Right forelimb (tissue), 1 donor: ENCODE measurements at places on chromosomes 6 and 20.

DNA sequence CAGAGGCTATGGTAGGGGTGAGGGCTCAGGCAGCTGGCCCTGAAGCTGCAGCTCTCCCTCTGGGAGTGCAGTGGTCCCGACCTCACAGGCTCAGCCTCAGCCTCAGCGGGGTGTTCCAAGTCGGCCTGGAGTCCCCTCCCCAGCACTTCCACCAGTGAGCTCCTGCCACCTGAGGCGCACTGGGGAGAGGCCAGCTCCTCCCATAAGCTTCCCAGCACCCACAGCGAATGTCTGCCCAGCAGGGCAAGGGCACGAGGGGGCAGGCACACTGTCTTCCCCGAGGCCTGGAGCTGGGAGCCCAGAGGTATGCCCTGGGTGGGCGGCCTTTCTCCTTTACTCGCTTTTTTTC lies 53.2 kb upstream of the SLCO4A1 start:
- DNase-seq = no peak

DNA sequence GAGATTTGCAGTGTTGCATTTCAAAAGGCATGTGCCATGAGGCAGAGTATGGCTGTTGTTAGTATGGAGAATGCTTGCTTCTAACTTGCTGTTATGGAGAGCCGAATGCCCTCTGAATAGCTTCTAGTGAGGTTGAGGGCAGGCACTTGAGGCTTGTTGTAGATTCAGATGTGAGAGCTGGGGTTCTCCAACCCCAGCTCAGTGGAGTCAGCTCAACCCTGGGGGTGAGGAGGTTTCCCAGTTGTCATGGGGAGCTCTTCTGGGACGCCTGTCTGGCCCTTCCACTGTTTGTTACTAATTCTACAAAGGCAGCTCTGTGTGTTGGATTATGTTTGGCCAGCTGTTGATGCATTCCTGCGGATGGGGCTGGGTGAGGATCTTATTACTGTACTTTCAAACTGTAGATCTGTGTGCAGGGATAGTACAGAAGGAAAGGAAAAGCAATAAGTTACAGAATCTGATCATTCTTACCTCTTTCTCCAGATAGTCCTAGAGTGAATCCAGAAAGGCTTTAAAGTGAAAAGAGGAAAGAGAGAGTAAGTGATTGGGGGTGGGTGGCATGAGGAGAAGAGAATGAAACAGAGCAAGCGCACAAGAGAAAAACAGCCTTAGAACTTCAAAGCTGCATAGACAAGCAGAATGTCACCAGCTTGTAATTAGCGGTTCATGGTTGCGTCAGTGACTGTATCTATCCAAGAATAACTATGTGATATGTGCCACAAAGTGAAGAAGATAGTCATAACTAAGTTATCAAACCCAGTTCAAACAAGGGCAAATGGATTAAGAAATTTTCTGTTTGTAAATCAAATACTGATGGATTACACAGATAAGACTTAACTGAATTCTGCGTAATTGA lies 148.7 kb downstream of the PRL start:
- peak; percentile 87 for DNase-seq

- DNase-seq = no peak
These were observed 104.4 kb upstream of the PRL start for GRCh38 chr6:22401206-22401605.

DNA sequence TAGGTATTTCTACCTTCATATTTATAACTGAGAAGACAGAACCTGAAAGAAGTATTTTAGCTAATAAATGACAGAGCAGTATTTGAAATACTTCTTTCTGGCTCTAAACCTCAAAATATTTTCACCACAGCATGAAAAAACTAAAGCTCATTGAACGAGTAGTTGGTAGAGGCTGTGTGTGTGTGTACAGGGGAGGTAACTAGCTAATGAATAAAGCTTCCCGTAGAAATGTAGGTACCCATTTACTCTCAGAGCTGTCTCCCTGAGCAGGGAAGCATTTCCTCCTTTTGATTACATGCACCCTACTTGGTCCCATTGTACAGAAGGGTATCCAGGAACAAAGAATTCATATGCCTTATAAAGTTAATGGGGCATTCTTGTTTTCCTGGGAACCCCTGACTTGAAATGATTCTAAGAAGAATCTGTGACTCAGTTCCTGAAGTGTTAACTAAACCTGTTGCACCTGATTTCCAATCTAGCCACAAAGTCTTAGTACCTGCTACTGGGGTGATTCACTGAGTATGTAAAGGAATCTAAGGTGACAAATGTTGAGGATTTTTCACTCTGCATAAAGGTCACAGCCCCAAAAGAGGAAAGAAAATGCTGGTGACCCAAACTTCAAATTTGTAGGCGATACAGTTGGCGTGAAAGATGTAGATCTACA lies 12.5 kb downstream of the CRYBG1 start:
- DNase-seq = no peak
